ENCODE measurements at places on chromosomes 6 and 20. TPM values are rescaled to one million over a fixed set of nuclear protein-coding genes. Genes with fewer than 3 reads are reported as not detected.

The ANKRD66 gene
- total RNA-seq = not detected

The SFTA2 gene
- total RNA-seq = not detected

The MATN4 gene
- total RNA-seq = not detected

The SSR1 gene
- 182 TPM for total RNA-seq

The HCRTR2 gene
- total RNA-seq = not detected

The STK35 gene
- 20.0 TPM for total RNA-seq

The CDSN gene
- not detected for total RNA-seq

The SIRPA gene
- total RNA-seq = 9.9 TPM

The GTSF1L gene
- not detected for total RNA-seq

The OPN5 gene
- not detected for total RNA-seq
